NCI-H460 (cell line): ENCODE measurements at places on chromosomes 2 and 18.

GRCh38 chr18:74828200-74828599 is 230.5 kb downstream of the ZNF407 start:
- DNase-seq = no peak

GRCh38 chr2:150788426-150789140 is 301.1 kb upstream of the RND3 start:
- DNase-seq = no peak

DNA sequence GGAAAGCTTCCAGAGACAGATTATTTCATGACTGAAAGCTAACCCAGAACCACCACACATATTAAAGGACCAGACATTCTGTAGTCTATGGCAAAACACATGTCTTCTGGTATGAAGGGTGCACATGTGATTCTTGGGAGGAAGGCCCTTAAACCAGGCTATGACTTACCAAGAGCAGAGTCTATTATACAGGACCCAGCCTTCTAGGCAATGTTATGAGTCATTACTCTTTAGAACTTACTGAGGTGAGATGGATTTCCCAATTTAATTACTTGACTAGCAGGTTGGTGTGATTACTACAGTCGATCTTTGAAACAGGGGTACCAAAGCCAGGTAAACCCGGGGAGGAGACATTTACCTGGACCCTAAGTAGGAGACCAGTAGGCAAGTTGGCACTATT is 350.8 kb downstream of the TRIB2 start:
- DNase-seq = no peak

DNA sequence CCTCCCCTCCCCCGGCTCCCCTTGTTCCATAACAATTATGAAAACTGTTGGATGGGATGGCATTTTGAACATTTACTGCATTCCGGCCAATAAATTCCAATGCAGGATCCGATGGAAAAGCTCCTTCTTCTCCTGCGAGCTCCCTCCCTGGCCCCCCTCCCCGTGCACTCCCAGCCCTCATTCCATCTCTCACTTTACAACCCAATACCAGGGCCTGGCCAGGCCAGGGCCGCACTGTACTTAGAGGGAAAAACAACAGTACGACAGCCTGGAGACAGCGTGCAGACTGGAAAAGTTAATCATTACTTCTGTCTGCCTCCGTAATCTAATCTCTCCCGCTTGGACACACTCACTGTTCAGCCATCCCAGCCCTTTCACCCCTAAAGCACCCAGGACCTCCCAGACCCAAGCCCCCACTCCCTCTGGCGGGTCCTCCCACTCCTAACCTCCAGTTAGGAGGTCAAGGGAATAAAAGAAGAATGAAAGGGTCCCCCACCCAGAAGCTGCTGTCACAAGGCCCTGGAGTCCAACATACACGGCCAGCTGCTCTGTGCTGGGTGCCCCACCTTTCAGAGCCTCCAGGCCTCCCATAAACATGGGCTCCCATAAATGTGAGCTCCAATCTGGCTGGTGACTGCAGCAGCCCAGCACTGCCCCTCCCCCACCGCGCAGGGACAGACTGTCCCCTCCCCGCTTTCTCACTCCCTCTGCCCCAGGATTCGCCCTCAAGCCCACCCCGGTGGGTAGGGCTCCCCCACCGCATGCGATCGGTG is 20.6 kb downstream of the SMAD7 start:
- no peak for DNase-seq

DNA sequence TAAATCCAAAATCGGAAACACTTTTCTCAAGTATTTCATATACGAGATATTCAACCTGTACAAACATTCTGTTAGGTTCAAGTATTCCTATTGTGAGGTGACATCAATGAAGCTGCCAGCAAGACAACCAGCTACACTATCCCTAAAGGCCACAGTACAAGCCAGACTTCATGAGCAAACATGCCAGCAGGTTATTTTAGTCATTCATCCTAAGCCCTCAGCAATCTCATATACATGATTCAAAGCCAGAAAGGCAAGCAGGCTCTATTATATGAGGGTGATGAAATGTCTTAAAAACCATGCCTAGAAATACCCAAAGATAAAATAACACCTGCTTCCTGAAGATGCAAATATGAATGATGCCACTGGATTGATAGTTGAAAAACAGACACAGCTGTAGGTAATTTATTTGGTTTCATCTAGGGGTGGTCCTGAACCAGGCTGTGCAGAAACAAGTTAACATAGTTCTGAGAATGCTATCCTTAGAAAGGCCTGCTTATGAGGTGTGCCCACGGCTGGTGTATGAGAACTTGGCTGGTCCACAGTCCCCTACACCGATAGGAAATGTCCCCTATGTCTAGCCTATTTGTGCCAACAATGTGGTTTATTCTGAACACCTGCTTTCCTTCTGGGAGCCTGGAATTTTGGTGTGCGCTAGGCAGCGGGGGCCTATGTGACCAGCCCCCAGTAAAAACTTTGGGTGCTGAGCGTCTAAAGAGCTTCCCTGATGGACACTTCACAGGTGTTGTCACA is 48.2 kb upstream of the KIDINS220 start:
- DNase-seq = no peak

DNA sequence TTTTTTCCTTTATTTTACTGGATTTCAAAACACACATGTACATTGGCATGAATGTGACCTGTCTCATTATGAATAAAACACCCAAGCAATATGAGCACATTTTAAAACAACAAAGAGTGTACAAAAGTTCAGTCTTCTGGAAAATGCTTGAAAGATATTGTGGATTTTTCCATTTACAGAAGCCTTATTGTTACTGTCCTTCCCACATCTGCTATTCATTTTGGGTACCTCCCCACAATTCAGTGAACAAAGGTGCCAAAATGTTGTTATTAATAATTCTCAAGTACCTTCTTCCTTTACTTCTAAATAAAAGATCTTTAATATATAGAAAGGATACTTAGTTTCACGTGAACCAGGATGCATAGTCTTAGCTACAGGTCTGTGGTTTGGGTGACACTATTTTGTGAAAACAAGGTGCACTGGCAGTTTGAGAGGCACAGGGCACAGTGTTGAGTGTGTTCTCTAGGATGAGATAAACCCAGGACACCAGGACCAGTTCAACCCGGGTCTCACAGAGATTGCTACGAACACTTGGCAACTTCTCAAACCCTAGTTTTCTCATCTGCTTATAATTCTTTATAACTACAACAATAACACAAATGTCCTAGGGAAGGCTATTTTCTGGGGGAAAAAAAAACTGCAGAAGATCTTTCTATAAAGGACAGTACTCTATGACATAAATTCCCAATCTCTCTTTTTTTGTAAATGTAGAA is 84.5 kb upstream of the GALNT5 start:
- no peak for DNase-seq
